ENCODE measurements at places on chromosomes 11 and 22. TPM values are rescaled to one million over a fixed set of nuclear protein-coding genes. Genes with fewer than 3 reads are reported as not detected.

DNA sequence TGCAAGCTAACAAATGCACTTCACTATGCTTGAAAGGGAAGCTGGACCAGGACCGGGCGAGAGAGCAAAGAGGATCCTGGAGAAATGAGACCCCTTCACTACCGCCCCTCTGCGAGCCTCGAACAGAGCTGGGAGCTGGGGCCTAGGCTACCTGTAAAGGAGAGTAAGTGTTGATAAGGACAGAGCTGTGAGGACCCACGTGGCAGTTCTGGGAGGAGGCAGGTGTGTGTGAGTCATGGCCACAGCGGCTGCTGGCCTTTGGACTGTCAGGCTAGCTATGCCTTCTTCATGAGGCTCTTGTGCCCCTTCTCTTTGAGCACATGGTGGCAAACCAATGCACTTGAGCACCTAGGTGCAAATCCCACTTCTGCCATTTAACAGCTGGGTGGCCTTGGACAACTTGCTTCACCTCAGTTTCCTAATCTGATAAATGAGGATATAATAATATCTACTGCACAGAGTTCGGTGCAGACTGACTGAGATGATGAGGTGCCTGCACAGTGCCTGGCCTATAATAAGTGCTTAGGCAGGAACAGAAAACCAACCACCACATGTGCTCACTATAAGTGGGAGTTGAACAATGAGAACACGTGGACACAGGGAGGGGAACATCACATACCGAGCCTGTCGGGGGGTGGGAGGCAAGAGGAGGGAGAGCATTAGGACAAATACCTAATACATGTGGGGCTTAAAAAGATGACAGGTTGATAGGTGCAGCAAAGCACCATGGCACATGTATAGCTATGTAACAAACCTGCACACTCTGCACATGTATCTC lies 35.3 kb upstream of the KCNJ11 start:
- no peak overlapping the region for H3K4me3 ChIP-seq
- no peak for DNase-seq
- no peak overlapping the region for H3K27ac ChIP-seq
- H3K27me3 ChIP-seq = no peaks in the 10 kb centered on the region
- no peaks in the 10 kb centered on the region for H3K4me1 ChIP-seq

Gene AIFM3
- 0.16 TPM for total RNA-seq

Gene ANKK1
- 0.57 TPM for total RNA-seq

DNA sequence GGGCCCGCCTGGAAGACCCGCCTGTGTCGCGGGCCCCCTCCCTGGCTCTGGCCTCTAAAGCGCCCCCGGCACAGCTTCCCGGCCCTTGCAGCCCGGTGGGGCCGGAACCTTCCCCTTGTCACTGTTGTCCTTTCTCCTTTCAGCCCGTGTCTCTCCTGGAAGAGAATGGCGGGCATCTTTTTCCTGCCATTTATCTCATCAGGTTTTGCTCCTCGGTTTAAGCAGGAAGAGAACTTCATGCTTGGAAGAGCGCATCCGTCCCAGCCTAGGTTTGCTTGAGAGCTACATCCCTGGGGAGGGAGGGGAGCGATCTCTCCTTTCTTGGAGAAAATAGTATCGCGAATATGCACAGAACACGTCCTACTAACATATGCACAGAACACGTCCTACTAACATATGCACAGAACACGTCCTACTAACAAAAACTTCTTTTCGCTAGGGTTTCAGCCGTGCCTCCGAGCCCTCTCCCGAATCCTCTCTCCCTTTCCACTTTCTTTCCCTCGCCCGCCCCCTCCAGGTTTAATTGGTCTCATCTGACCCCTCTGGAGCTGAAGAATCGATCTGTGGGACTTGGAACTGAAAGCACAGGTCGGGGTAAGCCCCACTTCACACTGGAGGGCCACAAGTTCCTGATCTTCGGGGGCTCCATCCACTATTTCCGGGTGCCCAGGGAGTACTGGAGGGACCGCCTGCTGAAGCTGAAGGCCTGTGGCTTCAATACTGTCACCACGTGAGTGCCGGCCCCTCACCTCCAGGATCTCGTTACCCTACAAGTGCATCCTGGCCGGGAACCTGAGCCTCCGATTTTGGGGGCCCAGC lies 1.2 kb downstream of the GLB1L3 start:
- no peak for DNase-seq
- H3K36me3 ChIP-seq = no peaks in the 10 kb centered on the region
- peaks cover 31% of the 10 kb centered on the region for H3K4me1 ChIP-seq
- H3K27me3 ChIP-seq = no peaks in the 10 kb centered on the region
- H3K4me3 ChIP-seq = no peak overlapping the region

Data from CD8-positive, alpha-beta memory T cell (primary cell).